ENCODE measurements at places on chromosomes 1 and 21. TPM values are rescaled to one million over a fixed set of nuclear protein-coding genes. Genes with fewer than 3 reads are reported as not detected.

Gene NUP210L
- not detected for total RNA-seq

Gene CELA2B
- total RNA-seq = not detected

GRCh38 chr1:56098946-56099345 lies 480.4 kb downstream of the PLPP3 start:
- H3K4me1 ChIP-seq = no peaks in the 10 kb centered on the region
- H3K27me3 ChIP-seq = no peaks in the 10 kb centered on the region
- peak; percentile 85 for DNase-seq
- no peaks in the 10 kb centered on the region for H3K36me3 ChIP-seq

- peak; percentile 46 for DNase-seq
- no peaks in the 10 kb centered on the region for H3K27me3 ChIP-seq
- H3K36me3 ChIP-seq = no peaks in the 10 kb centered on the region
- H3K27ac ChIP-seq = peak overlapping the region; percentile 86
- peaks cover 20% of the 10 kb centered on the region for H3K4me1 ChIP-seq
- peak overlapping the region; percentile 47 for H3K4me3 ChIP-seq
Observed at GRCh38 chr1:54335011-54335754, 71.0 kb downstream of the SSBP3 start.

Gene CFAP126
- total RNA-seq = not detected

GRCh38 chr1:110125810-110126209 lies 13.6 kb downstream of the UBL4B start:
- H3K36me3 ChIP-seq = no peaks in the 10 kb centered on the region
- no peak for DNase-seq
- H3K4me3 ChIP-seq = no peak overlapping the region
- no peaks in the 10 kb centered on the region for H3K4me1 ChIP-seq
- peaks cover 20% of the 10 kb centered on the region for H3K27me3 ChIP-seq
- no peak overlapping the region for H3K27ac ChIP-seq

- H3K27me3 ChIP-seq = no peaks in the 10 kb centered on the region
- no peaks in the 10 kb centered on the region for H3K36me3 ChIP-seq
- DNase-seq = no peak
- no peak overlapping the region for H3K27ac ChIP-seq
Observed at GRCh38 chr1:181239086-181239485, 150.6 kb downstream of the IER5 start.

Gene TTC24
- total RNA-seq = not detected

Gene PLA2G2D
- total RNA-seq = not detected

DNA sequence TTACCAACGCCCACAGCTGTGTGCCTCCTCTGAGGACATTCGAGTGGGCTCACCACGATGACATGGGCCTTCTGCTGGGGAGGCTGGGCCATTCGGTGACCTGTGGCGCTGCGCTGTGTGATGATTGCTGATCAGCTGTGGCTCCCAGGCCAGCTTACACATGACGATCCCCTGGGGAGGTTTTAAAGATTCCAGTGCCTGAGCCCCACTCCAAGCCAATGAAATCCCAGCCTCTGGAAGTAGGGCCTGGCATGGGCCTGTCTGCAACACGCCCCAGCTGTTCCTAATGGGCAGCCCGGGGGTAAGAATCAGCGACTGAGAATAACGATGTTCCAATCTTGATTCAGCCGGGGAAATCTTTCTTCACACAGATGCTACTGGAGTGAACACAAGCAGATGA lies 153.7 kb downstream of the KCNJ6 start:
- DNase-seq = no peak
- no peaks in the 10 kb centered on the region for H3K27me3 ChIP-seq
- peaks cover 3% of the 10 kb centered on the region for H3K4me1 ChIP-seq
- no peaks in the 10 kb centered on the region for H3K36me3 ChIP-seq
- H3K27ac ChIP-seq = no peak overlapping the region

Gene MAEL
- 0.17 TPM for total RNA-seq

- H3K27ac ChIP-seq = no peak overlapping the region
- no peaks in the 10 kb centered on the region for H3K4me1 ChIP-seq
- H3K27me3 ChIP-seq = no peaks in the 10 kb centered on the region
- no peaks in the 10 kb centered on the region for H3K36me3 ChIP-seq
Observed at GRCh38 chr1:61869691-61870109, 127.4 kb downstream of the PATJ start.

DNA sequence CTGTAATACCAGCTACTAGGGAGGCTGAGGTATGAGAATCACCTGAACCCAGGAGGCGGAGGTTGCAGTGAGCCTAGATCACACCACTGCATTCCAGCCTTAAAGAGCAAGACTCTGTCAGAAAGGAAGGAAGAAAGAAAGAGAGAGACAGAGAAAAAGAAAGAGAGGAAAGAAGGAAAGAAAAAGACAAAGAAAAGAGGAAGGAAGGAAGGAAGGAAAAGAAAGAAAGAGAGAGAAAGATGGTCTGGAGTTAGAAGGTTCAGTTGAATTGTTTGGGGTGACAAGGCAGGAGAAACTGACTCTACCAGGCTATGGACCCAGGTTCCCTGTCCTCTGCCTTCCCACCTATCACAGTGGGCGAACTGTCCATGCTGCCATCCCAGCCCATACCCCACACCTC lies 27.4 kb upstream of the PIK3CD start:
- no peak overlapping the region for H3K27ac ChIP-seq
- H3K4me3 ChIP-seq = no peak overlapping the region
- DNase-seq = no peak
- H3K36me3 ChIP-seq = no peaks in the 10 kb centered on the region
- no peaks in the 10 kb centered on the region for H3K27me3 ChIP-seq

GRCh38 chr1:99527078-99527477 lies 118.8 kb upstream of the PALMD start:
- DNase-seq = no peak
- no peaks in the 10 kb centered on the region for H3K4me1 ChIP-seq
- H3K27me3 ChIP-seq = no peaks in the 10 kb centered on the region
- no peak overlapping the region for H3K4me3 ChIP-seq
